ENCODE measurements at places on chromosomes 11 and 22.
A peak's percentile ranks its signal among the peaks of the same experiment; 100 is the strongest.

GRCh38 chr11:124394408-124394807 lies 4.4 kb downstream of the OR8B3 start:
- DNase-seq, result no peak

GRCh38 chr22:46021577-46021976 lies 44.6 kb upstream of the WNT7B start:
- DNase-seq, result no peak

- no peak for DNase-seq
These were observed 20.1 kb upstream of the FCHSD2 start for GRCh38 chr11:73162196-73162740.

- peak; percentile 38 for DNase-seq
These were observed 90.3 kb upstream of the PITPNB start for GRCh38 chr22:28009272-28009827.

GRCh38 chr11:117671370-117671769 lies 125.6 kb downstream of the DSCAML1 start:
- DNase-seq, result no peak

- peak; percentile 69 for DNase-seq
These were observed 712 bp downstream of the CERK start for GRCh38 chr22:46737105-46737975.

GRCh38 chr22:35866651-35867050 lies 149.0 kb downstream of the APOL5 start:
- DNase-seq, result no peak

- no peak for DNase-seq
These were observed 1288.6 kb upstream of the CNTN5 start for GRCh38 chr11:97732011-97732632.

DNA sequence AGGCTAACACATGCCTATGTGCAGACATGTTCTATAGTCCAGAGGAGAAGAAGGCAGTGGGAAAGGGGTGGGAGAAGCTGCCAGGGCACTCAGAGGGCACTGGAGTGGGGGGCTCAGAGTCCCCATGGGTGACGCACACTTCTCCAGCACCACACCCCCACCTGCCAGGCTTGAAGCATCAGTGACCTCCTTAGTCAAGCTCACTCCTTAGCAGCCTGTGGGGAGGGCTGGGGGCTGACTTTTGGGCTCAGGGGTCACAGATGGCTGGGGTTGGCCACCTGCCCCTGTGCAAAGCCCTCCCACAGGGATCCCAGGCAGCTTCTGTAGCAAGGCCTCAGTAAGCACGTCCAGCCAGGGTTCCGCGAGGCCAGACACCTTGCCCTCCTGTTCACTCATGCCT lies 18.8 kb downstream of the TRIM29 start:
- no peak for DNase-seq

GRCh38 chr11:63761931-63762653 lies 6.5 kb downstream of the ZFTA start:
- peak; percentile 9 for DNase-seq

GRCh38 chr11:68734111-68734510 lies 17.2 kb downstream of the TESMIN start:
- DNase-seq, result no peak

- no peak for DNase-seq
These were observed 183.9 kb downstream of the EFCAB6 start for GRCh38 chr22:43628250-43628649.

GRCh38 chr11:106466521-106467080 lies 389.1 kb downstream of the AASDHPPT start:
- no peak for DNase-seq

- no peak for DNase-seq
These were observed 15.7 kb upstream of the GDPD5 start for GRCh38 chr11:75541193-75542087.

DNA sequence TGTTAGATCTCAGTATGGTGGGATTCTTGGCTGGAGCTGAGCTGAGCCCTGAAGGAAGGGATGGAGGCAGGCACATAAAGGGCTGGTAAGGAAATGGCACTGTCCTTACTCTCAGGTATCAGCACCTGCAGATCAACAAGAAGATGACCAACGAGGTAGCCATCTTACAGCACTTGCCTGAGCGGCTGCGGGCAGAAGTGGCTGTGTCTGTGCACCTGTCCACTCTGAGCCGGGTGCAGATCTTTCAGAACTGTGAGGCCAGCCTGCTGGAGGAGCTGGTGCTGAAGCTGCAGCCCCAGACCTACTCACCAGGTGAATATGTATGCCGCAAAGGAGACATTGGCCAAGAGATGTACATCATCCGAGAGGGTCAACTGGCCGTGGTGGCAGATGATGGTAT lies 2.4 kb downstream of the CNGA4 start:
- no peak for DNase-seq

DNA sequence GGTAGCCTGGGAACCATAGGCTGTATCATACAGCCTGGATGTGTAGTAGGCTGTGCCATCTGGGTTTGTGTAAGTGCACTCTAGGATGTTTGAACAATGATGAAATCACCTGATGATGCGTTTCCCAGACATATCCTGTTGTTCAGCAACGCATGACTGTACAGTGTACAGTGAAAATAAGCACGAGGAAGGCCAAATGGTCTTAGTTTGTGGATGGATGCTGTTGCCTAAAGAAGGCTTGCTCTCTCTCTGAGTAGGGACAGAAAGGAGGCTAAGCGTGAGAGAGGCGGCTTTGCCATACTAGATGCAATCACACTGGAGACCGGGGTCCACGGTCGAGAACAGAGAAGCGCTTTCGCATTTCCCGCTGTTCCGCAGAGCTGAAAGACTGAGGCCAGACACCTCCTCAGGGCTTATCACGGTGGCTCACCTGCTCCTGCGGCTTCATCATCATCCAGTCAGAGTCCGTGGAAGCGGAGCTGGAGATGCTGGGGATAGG lies 27.6 kb upstream of the APLP2 start:
- no peak for DNase-seq

DNA sequence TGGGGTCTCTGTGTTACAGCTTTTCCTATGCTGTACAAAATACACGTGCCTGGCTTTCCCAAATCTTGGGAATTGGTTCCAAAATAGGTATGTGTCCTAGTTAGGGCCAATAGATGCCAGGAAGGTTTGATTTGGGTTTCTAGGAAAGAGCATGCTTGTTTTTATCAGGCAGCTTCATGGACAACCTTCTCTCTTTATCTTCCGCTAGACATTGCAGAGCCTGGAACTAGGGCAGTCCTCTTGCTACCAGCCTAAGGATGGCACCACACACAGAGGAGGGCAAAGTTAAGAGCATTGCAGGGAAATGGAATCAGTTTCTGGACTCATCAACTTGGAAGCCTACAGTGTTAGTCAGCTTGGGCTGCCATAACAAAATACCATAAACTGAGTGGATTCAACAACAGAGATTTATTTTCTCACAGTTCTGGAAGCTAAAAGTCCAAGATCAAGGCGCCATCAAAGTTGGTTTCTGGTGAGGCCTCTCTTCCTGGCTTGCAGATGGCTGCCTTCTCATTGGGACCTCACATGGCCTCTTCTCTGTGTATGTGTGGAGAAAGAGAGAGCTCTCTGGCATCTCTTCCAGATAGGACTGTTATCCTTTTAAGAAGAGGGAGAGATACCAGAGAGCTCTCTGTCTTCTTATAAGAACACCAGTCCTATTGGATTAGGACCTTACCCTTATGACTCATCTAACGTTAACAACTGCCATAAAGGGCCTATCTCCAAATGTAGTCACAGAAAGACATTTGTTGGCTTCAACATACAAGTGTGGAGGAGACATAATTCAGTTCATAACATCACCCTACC lies 27.3 kb upstream of the CREB3L1 start:
- no peak for DNase-seq

DNA sequence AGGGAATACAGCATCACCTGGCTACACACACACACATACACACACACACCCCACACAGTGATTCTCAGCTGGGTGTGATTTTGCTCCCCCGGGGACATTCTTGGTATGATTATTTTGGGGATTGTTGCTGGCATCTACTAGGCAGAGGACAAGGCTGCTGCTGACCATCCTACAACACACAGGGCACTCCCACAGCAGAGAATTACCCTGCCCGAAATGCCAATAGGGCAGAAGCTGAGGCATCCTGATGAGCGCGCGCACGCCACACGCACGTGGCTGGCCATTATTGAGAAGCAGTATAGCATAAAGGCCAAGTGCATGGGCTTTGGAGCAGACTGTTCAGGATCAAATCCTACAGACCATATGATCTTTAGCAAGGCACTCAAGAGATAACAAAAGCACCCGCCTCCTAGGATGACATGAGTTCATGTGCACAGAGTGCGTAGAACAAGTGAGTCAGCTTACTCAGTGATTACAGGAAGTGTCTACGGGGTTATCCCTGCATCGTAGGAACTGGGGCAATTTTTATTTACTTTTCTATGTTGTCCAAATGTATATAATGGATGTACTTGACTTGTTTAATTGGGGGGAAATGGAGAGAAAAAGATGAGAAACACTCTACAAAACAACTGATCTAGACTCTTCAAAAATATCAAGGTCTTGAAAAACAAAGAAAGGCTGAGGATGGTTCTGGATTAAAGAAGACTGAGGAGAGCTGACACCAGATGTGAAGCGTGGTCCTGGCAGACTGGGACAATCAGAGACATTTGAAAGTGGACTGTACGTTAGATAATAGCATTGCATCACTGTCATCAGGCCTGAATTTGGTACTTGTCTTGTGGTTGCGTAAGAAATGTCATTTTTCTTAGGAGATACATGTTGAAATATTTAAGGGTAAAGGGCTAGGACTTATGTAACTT lies 7.2 kb upstream of the EHD1 start:
- DNase-seq, result no peak

DNA sequence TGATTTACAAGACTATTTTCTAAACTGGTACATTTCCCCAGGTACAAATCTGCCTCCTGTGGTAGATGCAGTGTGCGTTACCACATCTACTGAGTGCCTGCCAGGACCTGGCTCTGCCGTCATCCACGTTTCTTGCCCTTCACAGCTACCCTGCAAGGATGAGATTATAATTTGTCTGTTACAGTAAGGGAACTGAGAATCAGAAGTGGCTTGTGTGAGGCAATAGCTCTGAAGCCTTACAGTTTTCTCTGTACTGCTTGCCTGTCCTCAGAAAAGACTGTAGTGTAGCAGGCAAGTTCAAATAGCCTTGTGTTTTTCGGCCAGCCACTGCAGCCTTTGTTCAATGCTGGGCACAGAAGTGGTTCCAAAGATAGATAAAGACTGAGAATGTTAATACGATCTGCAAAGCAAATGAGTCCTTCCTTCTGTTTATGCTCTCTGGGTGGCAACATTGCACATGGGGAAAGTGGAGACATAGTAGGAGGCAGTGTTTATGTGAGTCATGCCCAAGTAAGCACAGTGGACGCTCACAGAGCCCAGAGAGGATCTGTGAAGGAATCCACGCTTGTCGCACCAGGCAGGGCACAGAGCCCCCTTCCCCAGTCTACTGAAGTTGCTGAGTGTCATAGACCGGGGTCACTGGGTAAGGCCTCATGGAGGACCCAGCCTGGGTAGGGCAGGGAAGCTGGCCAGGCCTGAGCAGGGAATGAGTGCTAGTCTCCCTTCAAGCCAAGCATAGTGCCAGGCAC lies 49.1 kb downstream of the MICAL2 start:
- DNase-seq, result no peak

DNA sequence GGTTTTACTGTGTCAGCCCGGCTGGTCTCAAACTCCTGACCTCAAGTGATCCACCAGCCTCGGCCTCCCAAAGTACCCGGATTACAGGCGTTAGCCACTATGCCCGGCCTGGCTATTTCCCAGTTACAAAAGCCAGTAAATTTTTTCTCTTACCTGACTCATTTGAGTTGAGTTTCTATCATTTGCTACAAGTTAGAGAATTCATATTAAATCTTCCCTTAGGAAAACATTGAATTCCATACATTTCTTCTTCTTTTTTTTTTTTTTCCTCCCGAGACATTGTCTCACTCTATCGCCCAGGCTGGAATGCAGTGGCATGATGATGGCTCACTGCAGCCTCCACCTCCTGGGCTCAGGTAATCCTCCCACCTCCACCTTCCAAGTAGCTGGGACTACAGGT lies 26.0 kb downstream of the CHEK2 start:
- no peak for DNase-seq

- no peak for DNase-seq
These were observed 45.0 kb upstream of the NNMT start for GRCh38 chr11:114250993-114251814.

- DNase-seq, result peak; percentile 86
These were observed 9.3 kb downstream of the SLC37A2 start for GRCh38 chr11:125072218-125072960.

- DNase-seq, result no peak
These were observed 18.3 kb upstream of the RAC2 start for GRCh38 chr22:37262346-37262745.

GRCh38 chr11:125404157-125404810 lies 91.8 kb downstream of the FEZ1 start:
- no peak for DNase-seq

DNA sequence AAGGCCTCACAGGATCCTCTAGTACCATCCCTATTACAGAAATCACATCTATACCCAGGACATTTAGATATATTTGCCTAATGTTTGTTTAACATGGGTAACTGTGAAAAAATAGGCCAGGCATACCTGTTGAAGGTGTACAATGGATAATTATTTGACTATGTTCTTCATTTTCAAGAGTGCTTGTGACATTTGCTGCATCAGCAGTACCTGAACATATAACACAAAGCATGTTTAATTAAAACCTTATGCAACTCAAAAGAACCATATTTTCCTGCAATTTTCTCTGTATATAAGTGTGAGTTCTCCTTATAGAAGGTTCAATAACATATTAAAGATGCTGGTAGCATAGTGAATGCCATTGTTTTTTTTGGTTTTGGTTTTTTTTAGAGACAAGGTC lies 8.5 kb upstream of the CCDC34 start:
- DNase-seq, result no peak

- no peak for DNase-seq
These were observed 92.4 kb upstream of the SYT13 start for GRCh38 chr11:45378516-45378915.

GRCh38 chr11:118530683-118531596 lies at the start of gene TMEM25:
TSS of gene TMEM25 (plus strand) at chr11:118531192. CDS start at chr11:118531802, 610 bp downstream.
- DNase-seq, result peak; percentile 78

- no peak for DNase-seq
These were observed 7.8 kb downstream of the HPS5 start for GRCh38 chr11:18313965-18314763.

- DNase-seq, result no peak
These were observed 1.8 kb upstream of the SHISAL1 start for GRCh38 chr22:44314425-44315067.

DNA sequence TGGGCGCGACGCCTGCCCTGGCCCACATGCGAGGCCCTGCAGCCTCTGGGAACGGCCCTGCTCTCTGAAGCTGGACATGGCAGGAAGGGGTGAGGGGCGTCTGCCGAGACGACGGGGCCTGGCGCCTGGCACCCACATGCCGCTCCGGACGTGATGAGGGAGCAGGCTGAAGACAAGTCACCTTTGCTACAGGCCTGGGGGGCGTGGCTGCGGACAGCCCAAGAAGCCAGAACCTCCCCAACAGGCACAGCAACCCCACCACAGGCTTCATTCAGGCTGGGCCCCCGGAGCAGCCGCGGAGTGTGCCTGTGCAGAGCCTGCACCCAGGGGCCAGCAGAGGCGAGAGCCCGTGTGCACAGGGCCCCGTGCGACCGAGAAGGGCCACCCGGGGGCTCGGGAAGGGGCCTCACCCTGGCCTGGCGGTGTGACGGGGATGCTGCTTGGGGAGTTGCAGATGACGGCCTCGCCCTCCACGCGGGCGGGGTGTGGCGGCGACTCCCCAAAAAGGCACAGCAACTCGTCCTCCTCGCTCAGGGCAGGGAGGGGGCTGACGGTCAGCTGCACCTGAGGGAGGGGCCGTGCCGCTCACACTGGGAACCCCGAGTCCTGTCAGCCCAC lies 16.6 kb upstream of the MAPK11 start:
- no peak for DNase-seq

GRCh38 chr11:3367221-3367620 lies 11.7 kb downstream of the ZNF195 start:
- DNase-seq, result no peak

- DNase-seq, result no peak
These were observed 10.2 kb upstream of the NECTIN1 start for GRCh38 chr11:119739021-119739703.
